ENCODE measurements at places on chromosomes 4 and X.

DNA sequence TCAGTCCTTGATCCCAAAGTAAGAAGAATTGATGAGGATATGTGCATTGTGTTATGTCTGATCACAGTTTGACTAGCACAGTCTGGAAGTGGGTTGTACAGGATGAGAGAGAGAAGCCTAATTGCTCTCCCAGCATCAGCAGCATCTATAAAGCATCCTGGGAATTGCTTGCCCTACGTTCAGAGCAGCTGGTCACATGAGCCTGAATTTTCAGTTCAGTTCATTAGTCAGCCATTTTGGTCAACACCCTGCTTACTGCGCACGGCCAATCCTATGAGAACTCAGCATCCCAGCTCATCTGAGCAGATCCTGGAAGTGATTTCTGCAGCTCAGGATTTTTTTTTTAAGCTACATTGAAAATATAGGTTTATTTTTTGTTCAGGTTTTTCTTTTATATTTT lies at the start of gene RUFY3:
Gene RUFY3 (plus strand): TSS at position 218 of the 400 bp plus-strand sequence. CDS start 610 bp downstream, outside the sequence.
- peak; percentile 80 for DNase-seq

- DNase-seq: no peak
These were observed 102.6 kb downstream of the SATL1 start for GRCh38 chrX:85140964-85141363.

DNA sequence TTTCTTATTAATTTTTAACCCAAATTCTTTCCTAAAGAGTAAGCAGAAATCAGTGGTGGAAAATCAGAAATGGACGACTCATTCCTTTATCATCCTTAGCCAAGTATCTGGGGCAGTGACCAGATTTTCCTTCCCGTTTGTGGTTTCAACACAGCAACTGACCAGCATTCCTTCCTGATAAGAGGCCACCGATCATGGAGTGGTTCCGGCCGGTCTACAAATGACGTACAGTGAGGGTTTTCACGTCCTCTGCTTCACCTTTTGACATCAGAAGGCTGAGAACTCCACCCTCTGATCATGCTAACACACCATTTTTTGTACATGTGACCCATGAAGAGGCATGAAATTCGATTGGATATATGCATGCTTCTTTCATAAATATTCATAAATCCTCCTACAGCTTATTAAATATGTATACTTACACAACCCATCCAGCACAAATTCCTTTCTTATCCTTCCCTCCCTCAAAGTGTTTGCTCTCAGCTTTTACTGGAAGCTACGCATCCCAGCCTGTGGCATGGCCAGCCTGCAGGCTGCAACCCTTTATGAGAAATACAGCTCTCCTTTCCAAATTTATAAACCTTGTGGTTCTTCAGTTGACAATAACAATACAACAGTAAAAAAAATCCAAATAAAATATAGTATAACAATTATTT lies 173.0 kb upstream of the CASK start:
- DNase-seq: peak; percentile 90

DNA sequence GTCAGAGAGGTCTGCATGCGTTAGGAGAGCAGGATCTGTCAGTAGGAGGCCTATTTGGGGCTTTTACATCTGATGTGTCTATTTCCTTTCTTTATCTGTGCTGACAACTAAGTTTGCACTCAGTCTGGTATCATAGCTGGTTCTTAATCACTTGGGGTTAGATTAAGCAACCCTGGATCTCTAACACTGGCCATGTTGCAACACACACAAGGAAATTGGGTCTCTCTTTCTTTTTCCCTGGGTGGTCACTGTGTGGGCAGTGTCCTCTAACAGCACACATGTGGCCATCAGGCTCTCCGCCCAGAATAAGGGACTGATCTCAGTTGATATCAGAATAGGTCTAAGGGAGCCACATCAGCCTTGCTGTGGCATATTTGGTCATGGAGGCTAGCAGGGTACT lies 38.9 kb downstream of the IGFBP7 start:
- no peak for DNase-seq

GRCh38 chrX:102808336-102808735 lies 87.8 kb downstream of the GPRASP3 start:
- DNase-seq: no peak
